ENCODE measurements at places on chromosomes 5 and 9.

- DNase-seq, result no peak
Observed at GRCh38 chr5:115291397-115291796, 5.1 kb downstream of the CCDC112 start.

- DNase-seq, result no peak
Observed at GRCh38 chr5:35752012-35752411, 104.7 kb upstream of the IL7R start.

GRCh38 chr9:135012166-135012565, 75.3 kb upstream of the OLFM1 start:
- DNase-seq, result no peak

- no peak for DNase-seq
Observed at GRCh38 chr5:72506158-72506549, 1.1 kb downstream of the ZNF366 start.

Data from activated T-cell treated with anti-CD3 and anti-CD28 coated beads for 1 hour (primary cell).